ENCODE measurements at places on chromosomes 4 and X.

GRCh38 chr4:107862658-107863057 lies 37.9 kb downstream of the SGMS2 start:
- DNase-seq, result peak; percentile 49

DNA sequence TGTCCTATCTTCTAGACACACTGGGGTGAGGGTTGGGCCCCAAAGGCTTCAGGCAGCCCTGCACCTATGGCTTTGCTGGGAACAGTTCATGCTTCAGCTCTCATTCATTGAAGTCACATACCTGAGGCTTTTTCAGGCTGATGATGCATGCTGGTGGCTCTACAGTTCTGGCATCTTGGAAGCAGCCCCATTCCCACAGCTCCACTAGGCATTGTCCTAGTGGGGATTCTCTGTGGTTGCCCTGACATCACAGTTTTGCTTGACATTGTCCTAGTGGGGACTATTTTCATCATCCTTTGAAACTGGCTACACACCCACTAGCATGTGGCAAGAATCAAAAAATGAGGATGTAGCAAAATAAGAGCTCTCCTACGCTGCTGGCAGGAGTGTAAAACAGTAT lies 37.7 kb upstream of the C4orf17 start:
- DNase-seq, result no peak

GRCh38 chr4:39078829-39079228 lies 16.8 kb downstream of the KLHL5 start:
- DNase-seq, result no peak

DNA sequence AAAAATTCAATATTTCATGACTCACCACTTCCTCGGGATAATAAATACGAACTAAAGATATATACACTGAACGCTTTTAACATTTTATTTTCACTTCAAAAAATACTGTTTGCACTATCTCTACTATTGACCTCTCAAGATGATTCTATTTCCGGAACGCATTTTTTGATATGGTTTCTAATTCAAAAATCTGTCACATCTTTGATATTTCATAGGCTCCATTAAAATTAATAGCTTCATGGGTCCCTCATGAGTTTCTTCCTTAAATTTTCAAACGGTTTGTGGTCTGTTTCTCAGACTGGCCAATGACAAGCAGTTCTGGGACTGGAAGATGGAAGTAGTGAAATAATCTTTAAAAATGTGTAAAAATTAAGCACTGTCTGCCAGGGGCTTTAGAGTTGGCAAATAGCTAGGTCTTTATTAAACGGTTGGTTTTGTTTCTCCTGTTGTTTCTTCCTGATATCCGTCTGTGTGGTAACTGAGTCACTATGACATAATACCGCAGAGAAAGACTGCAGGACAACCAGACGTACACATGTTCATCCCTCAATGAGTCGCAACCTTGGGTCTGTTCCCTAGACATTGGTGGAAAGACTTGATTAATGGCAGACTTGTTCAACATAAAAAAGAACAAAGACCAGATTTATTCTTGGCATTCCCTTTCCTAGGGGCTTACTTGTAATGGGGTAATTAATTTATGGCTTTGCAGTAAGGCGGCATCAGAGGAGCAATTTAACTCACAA lies 133.8 kb downstream of the PALLD start:
- DNase-seq, result no peak

DNA sequence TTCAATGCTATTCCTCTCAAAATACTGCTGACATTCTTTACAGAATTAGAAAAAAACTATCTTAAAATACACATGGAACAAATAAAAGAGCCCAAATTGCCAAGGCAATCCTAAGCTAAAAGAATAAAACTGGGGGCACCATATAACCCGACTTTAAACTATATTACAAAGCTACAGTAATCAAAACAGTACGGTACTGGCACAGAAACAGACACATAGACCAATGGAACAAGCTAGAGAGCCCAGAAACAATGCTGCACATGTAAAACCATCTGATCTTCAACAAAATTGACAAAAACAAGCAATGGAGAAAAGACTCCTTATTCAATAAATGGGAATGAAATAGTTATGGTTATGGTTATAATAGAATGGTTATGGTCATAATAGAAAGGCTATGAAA lies 482.6 kb downstream of the IDS start:
- no peak for DNase-seq

DNA sequence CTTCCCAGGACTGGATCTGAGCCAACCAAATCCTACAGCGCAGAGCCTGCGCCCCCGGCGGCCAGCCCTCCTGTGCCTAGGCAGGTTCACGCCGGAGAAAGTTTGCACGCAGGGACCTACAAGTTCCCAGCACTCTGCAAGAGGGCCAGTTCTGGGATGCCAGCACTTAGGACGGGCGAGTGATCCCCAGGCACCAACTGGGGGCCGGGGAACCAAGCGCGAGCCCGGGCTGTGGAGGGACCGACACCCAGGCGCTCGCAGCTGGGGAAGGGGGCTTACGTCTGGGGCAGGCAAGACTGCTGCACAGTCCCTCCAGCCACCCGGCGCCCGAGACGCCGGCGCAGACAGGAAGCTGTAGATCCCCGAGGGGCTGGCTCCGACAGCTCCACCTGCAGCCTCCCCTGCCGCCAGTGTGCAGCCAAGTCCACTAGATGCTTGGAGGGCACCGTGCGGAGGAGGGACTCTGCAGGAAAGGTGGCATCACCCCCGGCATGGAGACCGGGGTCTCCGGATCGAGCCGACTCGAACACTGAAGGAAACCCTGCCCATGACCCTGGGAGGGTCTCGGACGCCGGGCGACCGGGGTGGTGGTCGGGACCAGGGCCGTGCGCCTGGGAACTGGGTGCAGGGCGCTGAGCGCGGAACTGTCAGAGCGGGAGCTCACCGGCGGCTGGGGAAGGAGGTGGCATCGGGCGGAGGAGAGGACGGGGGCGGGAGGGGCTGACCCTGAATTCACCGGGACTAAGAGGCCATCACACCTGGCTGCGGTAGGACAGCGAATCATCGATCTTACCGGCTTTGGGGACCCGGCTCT lies 566 bp downstream of the CORIN start:
- no peak for DNase-seq

GRCh38 chrX:115330498-115331168 lies 41.1 kb downstream of the LUZP4 start:
- DNase-seq, result peak; percentile 0
